ENCODE measurements at places on chromosomes 2 and 18.

GRCh38 chr18:53551868-53552426 lies 672.5 kb downstream of the MBD2 start:
- DNase-seq: no peak

DNA sequence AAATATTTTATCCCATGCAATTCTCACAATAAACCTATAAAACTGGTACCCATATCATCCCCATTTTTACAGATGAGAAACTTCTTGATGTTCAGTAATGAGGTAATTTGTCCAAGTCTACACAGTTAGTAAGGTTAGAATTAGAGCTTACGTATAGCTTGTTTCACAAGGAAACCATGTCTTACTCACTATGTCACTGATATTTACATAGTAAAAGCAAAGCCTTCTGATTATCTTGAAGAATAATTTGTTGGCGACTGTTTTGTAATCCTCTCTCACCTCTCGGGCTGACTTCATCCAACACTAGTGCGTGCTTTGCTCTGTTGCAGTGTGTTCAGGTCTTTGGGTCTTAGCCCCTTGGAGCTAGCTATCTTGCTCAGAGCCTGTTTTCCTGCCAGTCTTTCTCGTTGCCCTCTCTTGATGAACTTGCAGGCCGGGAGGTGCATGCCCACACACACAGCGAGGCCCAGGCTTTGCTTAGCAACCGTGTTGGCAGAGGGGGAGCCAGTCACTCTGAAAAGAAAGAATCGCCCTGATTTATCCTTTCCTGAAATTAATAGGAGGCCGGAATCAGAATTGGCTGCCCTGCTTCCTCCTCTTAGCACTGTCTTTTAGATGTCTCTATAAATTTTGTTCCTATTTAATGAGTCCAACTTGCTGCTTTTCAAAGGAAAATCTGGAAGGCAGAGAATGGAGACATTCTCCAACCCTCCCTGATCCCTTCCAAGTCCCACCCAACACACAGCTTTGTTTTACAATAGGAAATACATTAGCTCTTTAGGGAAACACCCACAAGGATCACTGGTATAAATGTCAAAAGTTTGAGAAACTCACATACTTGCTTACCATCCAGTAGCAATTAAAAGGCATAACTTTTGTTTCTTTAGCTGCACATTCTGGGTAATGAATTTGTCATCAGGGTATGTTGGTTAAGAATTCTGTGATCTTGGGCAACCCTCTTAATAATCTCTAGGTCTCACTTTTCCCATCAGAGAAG lies 97.6 kb upstream of the SEC11C start:
- DNase-seq: no peak

DNA sequence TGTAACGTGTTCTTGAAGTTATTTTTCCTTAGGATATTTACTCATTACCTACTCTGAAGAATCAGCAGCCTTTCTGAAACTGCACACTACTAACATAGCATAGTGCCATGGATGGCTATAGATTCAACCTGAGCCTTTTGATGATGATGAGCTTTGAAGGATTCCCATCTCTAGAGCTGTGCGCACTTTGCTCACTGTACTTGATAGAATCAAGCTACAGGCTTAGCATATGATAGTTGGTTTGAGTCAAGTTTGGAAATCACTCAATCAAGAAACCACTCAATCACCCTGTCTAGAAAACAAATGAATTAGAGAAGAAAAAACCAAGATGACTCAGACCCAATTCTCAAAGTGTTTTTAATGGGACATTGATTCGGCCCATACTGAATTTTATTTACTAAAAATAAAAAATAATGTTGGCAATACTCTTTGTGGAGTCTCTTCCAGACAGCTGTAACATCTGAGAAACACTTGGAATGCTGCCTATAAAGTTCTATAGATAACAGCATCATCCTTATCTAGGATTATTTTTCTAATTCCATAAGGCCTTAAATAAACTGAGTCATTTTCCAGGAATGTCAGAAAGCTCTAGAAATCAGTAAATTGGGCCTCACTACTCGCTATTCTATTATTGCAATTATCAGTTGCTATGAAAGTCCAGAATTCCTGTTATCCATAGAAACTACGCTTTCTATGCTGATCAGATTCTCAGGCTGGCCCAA lies 259.0 kb upstream of the ERBB4 start:
- DNase-seq: no peak

DNA sequence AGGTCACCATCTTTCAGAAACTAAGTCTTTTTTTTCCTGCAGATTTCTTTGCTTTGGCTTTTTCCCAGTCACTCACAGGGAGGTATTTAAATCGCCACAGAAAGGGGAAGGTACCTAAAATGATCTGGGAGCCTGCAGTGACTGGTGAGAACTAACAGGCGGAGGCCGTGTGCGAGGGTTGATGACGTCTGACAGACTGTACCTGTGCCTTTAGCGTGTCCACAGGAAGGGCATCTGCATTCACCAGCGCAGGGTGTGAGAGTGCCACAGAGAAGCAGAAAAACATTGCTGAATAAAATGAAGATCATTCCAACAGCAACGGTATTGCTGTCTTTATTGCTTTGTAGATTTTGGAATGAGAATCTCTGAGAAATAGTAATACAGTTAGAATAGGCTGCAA lies 5.7 kb downstream of the CTDP1 start:
- no peak for DNase-seq

- no peak for DNase-seq
These were observed 56.7 kb downstream of the NEMP2 start for GRCh38 chr2:190477661-190478454.

DNA sequence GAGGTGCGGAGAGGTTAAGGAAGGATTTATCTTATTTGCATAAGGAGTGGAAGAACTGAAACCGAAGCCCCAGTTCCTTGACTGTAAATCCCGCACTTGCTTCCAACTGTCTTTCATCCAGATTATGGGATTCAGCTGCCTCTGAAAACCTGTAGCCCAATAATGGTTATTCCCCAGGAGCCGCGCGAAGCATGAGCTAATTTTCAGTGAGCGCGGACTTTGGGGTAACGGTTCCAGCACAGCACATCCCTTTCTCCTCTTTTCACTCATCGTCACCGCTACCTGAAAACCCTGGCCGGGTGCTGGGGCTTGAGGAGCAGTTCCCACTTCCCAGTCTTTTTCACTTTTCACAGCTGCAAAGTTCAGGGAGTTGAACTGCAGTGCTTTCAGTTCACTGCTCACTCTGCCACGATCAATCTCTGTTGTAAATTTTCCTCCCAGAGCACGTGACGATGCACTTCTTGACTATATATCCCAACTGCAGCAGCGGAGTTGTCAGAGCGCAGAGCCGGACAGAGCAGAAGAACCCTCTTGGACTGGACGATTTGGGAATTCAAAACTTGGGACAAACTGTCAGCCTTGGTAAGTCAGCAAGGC lies at the start of gene KCNE4:
KCNE4 (plus strand) TSS at position 498 of the 597 bp plus-strand sequence. CDS start 641 bp downstream, outside the sequence.
- no peak for DNase-seq

All from brain pericyte (primary cell).